NCI-H2029 (cell line): ENCODE measurements at places on chromosomes 3 and 15.

- peak; percentile 15 for DNase-seq
Observed at GRCh38 chr15:72375501-72375845, 341 bp downstream of the HEXA start.

- DNase-seq = peak; percentile 2
Observed at GRCh38 chr3:43102773-43103480, 3.0 kb downstream of the POMGNT2 start.

DNA sequence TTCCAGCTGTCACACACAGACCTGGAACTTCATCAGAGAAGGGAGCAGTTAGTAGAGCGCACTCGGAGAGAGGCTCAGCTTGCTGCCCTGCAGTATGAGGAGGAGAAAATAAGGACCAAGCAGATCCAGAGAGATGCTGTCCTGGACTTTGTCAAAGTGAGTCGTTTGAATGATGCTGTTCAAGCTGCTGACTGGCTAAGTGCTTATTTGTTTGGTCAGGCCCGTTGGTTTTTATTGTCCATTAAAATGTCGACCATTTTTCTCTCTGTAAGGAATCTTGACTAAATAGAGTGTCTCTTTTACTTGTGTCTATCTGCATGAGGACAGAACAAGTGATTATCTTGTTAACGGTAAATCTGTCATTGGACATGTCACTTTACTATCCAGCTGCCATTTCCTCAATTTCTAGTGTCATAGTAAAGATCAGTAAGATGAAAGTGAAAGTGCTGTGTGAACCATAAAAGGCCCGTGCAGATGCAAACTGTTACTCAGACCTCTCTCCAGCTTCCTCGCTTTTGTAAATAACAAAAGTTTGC is 56.9 kb downstream of the LRCH3 start:
- DNase-seq = no peak

DNA sequence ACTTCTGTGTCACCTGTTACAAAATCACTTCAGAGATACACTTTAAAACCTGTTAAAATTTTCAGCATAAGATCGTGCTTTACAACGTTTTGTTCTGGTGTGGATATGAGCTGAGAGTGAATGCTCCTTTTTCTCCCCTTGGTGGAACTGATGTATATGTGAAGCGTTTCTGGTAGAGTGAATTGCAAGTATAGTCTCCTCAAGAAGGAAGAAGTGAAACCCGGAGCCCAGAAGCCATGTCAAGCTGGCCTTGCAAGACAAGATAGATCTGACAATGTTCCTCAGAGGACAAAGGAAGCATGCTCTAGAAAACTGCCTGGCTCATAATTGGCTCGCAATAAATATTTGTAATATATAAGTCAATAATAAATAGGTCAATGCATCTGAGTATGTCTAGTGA is 23.6 kb downstream of the SERPINI2 start:
- DNase-seq = no peak

- DNase-seq = no peak
Observed at GRCh38 chr3:43854283-43854682, 163.5 kb downstream of the ABHD5 start.

GRCh38 chr15:89803941-89804800 is 10.5 kb downstream of the ANPEP start:
- DNase-seq = no peak

DNA sequence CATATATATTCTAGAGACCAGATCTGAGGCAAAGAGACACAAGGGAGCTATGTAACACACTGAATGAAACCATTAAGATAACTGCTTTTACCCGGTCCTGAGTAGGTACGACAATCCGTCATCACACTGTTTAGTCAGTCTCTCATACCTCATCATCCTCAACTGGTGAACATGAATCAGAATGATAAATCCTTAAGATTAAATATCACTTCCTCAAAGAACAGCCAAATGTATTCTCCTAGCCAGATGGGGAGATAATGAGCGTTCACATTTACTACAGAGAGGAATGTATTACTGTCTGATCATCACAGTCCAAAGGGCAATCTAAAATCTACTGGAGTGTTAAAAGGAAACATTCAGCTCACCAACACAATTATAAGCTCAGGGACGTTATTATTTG is 319.4 kb upstream of the STAC start:
- peak; percentile 97 for DNase-seq

GRCh38 chr3:82596805-82597204 is 835.4 kb upstream of the GBE1 start:
- no peak for DNase-seq

- DNase-seq = peak; percentile 86
Observed at GRCh38 chr15:64010719-64011118, 35.6 kb downstream of the DAPK2 start.

- DNase-seq = peak; percentile 71
Observed at GRCh38 chr3:13012221-13012691, 61.0 kb downstream of the IQSEC1 start.

GRCh38 chr3:182118066-182118465 is 406.3 kb downstream of the SOX2 start:
- no peak for DNase-seq

- no peak for DNase-seq
Observed at GRCh38 chr3:60065227-60065868, 1015.5 kb upstream of the CFAP20DC start.

DNA sequence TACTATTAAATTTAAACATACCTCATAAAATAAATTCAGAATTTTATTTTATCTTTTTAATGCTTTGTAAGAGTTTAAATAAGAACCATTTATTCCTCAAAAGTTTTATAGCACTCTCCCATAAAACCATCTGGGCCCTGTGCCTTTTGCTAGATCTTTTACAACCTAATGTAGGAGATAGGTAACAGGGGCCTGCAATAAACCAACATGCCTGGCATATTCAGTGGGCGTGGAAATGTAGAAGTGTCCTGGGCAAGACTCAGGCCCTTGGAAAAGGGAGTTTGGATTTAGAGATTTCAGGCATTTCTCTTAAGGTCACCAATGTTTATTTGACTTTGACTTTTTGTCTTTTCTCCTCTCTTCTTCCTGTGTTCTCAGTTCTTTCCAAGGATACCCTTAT is 46.4 kb downstream of the POMGNT2 start:
- DNase-seq = no peak

- DNase-seq = no peak
Observed at GRCh38 chr3:94735354-94735753, 672.5 kb downstream of the NSUN3 start.
